ENCODE measurements at places on chromosomes 6 and 20. TPM values are rescaled to one million over a fixed set of nuclear protein-coding genes. Genes with fewer than 3 reads are reported as not detected.

GRCh38 chr20:35991142-35991771 lies 22.9 kb downstream of the CNBD2 start:
- peaks cover 2% of the 10 kb centered on the region for H3K4me1 ChIP-seq
- H3K36me3 ChIP-seq, result no peaks in the 10 kb centered on the region
- H3K27ac ChIP-seq, result no peak overlapping the region
- H3K27me3 ChIP-seq, result peaks cover 23% of the 10 kb centered on the region
- no peak overlapping the region for H3K4me3 ChIP-seq
- DNase-seq, result no peak

DNA sequence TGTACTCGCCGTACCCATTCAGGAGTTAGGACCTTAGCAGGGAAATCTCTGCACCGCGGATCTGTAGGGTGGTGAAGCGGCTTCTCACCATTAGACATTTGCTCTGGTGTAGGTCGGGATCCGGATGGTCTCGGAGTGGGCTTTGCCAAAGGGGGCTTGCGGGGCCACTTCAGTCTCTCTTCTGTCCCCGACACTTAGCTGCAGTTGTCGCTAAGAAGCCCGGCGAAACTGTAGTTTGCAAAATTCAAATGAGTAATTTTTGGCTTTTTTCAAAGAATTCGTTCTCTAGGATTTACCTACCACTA lies 433 bp downstream of the QRSL1 start:
- peak overlapping the region; percentile 92 for H3K4me3 ChIP-seq
- H3K36me3 ChIP-seq, result peaks cover 10% of the 10 kb centered on the region

GRCh38 chr6:29999416-29999815 lies 57.1 kb downstream of the HLA-A start:
- no peak overlapping the region for H3K4me3 ChIP-seq
- no peaks in the 10 kb centered on the region for H3K4me1 ChIP-seq
- H3K36me3 ChIP-seq, result no peaks in the 10 kb centered on the region
- peaks cover 17% of the 10 kb centered on the region for H3K27me3 ChIP-seq
- no peak for DNase-seq
- no peak overlapping the region for H3K27ac ChIP-seq

DNA sequence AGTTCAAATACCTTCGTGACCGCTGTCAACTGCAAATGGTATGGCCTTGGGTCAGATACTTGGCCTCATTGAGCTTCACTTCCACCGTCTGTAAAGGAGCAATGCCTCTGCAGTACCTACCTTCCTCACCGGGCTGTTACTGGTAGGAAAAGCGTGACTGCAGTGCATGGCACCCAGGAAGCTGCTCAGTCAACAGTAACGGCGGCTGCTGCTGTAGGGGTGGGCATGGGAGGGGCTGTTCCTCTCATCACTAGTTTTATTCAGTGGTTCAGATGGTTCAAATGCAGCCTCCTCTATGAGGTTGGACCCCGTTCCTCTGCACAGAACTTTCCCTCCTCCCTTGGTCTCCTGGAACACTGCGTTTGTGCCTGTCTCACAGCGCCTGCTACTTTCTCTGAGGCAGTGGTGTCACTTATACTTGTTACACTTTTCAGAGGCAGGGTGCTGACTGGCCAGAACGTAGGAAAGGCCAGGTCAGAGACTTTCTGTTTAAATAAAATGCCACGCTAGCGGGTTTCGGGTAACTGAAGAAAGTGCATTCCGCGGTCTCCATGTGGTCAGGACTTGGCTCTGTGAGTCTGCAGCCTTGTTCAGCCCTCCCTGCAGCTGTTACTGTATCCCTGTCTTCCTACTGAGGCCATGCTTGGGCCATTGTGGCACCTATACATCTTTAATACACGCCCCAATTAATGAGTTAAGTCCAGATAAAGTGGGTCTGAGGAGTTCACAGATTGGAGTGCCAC lies 279.6 kb downstream of the NRN1 start:
- H3K36me3 ChIP-seq, result no peaks in the 10 kb centered on the region
- peaks cover 12% of the 10 kb centered on the region for H3K4me1 ChIP-seq
- no peaks in the 10 kb centered on the region for H3K27me3 ChIP-seq

DNA sequence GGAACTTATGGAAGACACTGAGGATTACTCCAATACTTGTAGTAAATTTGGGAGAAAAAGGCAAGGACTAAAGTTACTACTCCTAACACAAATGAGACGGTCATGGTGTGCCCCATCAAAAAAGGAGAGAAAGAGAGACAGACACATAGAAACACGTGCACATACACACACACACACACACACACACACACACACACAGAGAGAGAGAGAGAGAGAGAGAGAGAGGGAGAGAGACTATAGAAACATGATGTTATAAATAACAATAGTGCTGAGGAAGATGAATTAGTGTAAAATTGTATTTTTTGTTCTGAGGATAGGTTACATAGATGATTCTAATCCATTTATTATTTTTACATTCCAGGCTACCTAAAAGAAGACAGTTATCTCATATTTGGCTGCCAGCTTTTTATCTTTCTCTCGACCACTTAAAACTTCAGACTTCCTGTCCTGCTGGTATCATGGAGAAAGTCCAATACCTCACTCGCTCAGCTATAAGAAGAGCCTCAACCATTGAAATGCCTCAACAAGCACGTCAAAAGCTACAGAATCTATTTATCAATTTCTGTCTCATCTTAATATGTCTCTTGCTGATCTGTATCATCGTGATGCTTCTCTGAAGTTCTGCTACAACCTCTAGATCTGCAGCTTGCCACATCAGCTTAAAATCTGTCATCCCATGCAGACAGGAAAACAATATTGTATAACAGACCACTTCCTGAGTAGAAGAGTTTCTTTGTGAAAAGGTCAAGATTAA lies 10.5 kb downstream of the PLN start:
- peaks cover 26% of the 10 kb centered on the region for H3K4me1 ChIP-seq
- H3K4me3 ChIP-seq, result peak overlapping the region; percentile 81
- peaks cover 26% of the 10 kb centered on the region for H3K36me3 ChIP-seq
- peak; percentile 78 for DNase-seq
- peak overlapping the region; percentile 96 for H3K27ac ChIP-seq
- H3K27me3 ChIP-seq, result no peaks in the 10 kb centered on the region

Gene CHD6
- 34.6 TPM for total RNA-seq
